ENCODE measurements at places on chromosomes 13 and 19.

- DNase-seq: no peak
These were observed at the start of gene ZNF625 for GRCh38 chr19:12156223-12157058. TSS of gene ZNF625 (minus strand) at chr19:12156734. CDS start at chr19:12156558, 176 bp downstream.

DNA sequence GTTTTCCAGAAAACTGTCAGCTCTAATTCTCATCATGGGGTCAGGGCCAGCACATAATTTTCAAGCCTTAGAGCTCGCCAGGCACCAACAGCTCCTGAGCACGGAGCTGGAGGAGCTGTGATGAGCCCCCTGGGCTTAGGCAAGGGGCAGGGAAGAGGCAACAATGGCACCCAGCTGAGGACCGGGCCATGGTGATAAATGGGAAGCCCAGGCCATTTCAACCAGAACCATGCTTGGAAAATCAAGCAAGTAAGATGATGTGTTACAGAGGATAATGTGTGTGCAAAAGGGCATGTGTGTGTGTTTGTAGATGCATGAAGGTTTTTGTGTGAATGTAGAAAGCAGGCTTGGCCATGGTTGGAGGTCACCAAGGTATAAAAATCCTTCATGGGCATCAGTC lies 66.8 kb upstream of the UBAC2 start:
- DNase-seq: no peak

DNA sequence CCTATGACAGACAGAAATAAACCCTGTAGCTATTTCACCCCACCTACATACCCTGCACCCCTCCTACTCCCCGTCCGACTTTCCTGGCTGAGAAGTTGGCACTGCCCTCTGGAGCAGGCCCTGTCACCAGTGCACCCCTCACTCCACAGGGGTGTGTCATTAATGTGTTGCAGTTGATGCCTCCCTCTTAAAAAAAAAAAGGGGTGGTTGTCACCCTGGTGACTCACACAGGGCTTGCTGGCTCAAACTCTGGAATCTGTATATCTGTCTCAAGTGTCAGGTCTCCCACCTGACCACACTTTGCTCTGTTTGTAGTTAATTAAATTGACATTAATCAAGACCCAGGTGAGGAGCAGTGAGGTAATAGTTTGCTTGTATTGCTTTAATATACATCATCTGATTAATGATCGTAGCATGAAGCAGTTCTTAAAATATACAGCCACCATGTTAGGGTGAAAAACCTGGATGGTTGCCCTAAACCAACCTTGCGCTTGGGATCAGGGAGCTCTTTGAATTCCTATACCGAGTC lies 2.0 kb upstream of the GATAD2A start:
- DNase-seq: no peak

GRCh38 chr13:40692946-40693345 lies 26.5 kb upstream of the FOXO1 start:
- DNase-seq: no peak

DNA sequence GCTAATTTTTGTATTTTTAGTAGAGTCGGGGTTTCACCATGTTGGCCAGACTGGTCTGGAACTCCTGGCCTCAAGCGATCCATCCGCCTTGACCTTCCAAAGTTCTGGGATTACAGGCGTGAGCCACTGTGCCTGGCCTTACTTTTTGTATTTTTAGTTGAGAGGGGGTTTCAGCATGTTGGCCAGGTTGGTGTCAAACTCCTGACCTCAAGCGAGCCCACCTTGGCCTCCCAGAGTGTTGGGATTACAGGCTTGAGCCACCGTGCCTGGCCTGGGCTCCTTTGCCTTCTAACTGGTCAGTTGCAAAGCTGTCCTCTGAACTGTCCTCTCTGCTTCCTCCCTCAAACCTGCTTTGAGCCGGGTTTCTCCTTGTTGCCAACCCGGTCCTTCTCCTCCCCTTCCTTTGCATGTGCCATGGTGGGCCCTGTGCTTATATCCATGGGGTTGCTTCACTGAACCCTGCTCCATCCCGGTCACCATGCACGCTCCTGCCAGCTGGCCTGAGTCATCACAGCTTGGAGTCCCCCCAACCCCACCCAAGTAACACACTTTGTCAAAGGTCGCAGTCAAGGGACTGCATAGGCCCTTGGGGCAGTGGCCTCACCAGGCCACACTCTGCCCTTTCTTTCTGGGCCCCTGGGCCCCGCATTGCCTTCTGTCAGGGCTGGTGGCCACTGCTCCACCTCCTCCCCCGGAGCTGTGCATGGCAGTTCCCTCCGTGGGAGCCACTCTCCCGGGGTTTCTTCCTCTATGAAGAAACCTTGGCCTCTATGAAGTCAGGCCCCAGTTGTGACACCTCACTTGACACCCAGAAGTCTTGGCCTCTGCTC lies 21.2 kb downstream of the WTIP start:
- DNase-seq: no peak
